Inflammatory macrophage treated with lipopolysaccharide for 1 hour (primary cell): ENCODE measurements at places on chromosomes 12 and 14.

- DNase-seq = no peak
Observed at GRCh38 chr12:22518998-22519397, 25.3 kb downstream of the C2CD5 start.

GRCh38 chr12:112216223-112216622 lies 90.9 kb downstream of the TRAFD1 start:
- no peak for DNase-seq

DNA sequence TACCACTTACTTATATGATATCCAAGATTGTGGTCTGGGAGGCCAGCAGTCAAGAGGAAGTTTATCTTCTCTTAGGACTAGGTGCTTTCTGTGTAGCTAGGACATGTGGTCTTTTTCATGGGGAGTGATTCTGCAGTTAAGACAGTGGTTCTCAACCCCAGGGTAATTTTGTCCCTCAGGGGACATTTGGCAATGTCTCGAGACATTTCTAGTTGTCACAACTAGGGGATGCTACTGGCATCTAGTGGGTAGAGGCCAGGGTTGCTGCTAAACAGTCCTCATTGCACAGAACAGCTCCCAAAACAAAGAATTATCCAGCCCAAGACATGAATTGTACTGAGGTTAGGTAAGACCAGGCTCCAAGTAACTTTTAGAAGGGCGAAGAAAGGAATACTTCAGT lies 20.0 kb downstream of the AMDHD1 start:
- peak; percentile 21 for DNase-seq

- DNase-seq = no peak
Observed at GRCh38 chr12:75704664-75705063, 193.3 kb upstream of the KRR1 start.

- peak; percentile 61 for DNase-seq
Observed at GRCh38 chr14:88005050-88005481, at the start of gene GPR65. Gene GPR65, plus strand, starts transcription at chr14:88005135. Its CDS starts 5,713 bp downstream, at chr14:88010848.

DNA sequence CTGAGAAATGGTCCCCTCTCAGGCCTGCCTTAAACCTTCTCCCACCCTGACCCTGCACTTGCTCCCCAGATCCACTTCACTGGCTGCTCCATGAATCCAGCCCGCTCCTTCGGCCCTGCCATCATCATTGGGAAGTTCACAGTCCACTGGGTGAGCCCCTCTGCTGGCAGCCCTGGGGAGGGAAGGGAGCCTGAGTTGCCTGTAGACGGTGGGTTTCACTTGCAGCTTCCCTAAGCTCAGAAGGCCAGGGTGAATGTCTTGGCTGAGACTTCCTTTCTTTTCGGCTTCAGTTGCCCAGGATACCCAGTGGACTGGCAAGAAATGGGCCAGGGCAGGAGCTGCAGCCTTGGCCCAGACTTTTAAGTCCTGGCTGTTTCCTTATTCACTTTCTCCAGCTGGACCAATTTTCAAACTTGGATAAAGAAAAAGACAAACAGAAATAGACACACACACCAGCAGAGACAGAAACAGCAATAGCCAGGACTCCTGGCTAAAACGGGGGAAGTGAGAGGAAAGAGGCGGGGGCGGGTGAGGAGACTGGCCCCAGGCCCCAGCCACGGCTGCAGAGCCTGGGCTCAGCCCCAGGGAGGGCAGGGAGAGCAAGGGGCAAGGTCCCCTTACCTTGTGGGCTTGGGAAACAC lies 2.0 kb downstream of the AQP6 start:
- no peak for DNase-seq

DNA sequence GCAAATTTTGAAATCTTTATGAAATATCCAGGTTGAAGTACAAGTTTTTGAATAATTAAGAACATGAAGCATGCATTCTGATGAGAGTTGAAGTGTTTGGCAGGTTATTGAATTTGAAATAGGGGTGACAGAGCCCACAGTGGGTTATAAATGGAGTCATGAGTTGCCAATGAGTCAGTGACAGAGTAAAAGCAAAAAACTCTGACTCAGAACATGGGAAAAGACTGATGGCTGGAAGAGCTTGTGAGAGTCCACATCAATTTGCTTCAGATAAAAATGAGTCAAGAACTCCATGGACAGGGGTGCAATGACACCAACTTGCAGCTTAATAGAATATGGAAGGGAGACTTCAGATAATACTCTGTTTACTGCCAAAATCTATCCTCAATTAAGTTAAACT lies 105.3 kb downstream of the SLC6A15 start:
- no peak for DNase-seq

- DNase-seq = no peak
Observed at GRCh38 chr14:100864960-100865681, 38.4 kb downstream of the RTL1 start.

- peak; percentile 86 for DNase-seq
Observed at GRCh38 chr14:61478971-61479473, 157.6 kb downstream of the PRKCH start.
